ENCODE measurements at places on chromosomes 11 and 22.
A peak's percentile ranks its signal among the peaks of the same experiment; 100 is the strongest.

GRCh38 chr11:123654566-123655081 is at the start of gene SCN3B:
Gene SCN3B (minus strand): TSS chr11:123654624. CDS start chr11:123653801, 823 bp downstream.
- peak; percentile 11 for DNase-seq

GRCh38 chr11:71265559-71266092 is 13.2 kb upstream of the SHANK2 start:
- no peak for DNase-seq

- no peak for DNase-seq
Observed at GRCh38 chr11:119924017-119924416, 195.0 kb upstream of the NECTIN1 start.

DNA sequence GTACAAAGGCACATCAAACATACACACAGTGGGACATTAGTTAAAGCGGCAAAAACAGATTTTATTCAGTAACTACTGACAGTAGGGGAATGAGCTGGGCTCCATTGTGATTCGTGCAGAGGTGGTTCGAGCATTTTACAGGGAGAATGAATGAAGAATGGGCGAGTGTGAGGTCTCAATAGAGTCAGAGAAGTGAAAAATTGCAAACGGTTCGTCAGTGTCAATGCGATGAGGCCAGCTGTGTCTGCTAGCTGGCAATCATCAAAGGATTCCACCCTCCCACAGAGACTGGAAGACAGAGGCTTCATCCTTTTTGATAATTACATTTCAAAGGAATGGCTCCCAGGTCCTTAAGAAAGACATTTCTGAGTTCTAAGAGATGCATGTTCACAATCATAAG is 17.4 kb downstream of the OR4D9 start:
- no peak for DNase-seq

Measured in activated naive CD8-positive, alpha-beta T cell treated with anti-CD3 and anti-CD28 coated beads, Interleukin-2, amount 50 U/mL, for 24 hours (primary cell).